Choroid plexus epithelial cell (primary cell): ENCODE measurements at places on chromosomes 2 and 18.

DNA sequence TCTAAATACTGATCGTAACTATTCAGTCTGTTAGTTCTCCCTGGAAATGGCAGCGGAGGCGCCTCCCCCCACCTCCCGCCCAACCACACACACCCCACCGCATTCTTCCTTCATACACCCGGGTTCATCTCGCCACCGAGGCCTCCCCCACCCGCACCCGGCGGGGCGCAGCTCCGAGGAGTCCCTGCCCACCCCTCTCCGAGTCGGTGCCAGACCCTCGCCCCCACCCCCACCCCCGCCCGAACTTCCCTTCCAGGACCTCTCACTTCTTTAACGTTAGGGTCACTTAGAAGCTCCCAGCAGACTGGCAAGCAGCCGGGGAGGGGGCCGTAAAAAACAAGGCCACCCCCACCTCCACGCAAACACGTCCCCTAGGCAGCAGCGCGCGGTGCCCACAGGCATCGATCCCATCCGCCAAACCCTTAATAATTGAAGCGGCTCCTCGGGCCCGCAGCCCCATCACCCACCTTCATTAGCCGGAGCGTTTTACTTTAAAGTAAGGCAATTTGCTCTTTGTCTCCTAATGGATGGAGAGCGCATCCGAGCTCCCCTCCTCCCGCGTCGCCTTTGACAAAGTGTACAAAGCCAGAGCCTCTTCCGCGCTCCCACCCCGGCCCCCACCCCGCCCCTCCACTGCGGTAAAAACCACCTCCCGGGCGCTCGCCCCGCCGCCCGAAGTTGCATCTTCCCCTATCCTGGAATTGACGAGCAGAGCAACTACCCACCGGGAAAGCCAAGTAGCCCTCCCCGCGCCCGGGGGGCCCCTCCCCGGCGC, 624 bp downstream of the ZNF516 start:
- DNase-seq: peak; percentile 58

- DNase-seq: no peak
Measured at GRCh38 chr18:57149531-57149930, 2.6 kb downstream of the BOD1L2 start.

DNA sequence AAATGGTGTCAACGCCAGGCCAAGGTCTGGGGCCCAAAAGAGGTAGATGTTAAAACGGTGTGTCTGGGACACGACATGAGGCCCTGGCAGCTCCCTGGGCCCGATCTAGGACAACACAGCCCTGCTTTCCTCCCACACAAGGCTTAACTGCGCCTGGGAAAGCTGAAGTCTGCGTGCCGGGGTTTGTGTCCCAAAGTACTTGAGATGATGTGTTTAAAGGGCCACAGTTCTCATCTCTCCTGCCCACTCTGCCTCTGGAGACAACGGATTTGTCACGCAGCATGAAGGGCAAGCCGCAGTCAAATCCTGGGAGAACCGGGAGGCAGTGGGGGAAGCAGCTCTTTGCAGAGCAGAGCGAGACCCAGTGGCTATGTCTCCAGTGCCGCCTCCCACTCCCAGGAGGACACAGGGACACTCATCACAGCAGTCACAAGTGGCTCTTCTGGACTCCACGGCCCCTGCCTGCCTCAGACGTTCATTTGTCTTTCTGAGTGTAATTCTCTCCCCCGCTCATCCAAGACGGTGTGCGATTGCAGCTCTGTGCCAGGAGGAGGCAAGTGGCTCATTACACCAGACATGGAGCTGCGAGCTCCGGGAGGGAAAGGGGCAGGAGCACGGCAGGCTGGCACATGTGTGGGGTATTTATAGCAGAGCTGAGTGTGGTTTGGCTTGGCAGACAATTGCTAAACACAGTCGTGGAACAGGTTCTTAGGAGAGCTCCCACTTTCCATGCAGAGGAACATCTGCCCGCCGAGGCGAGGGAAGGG, 57.7 kb upstream of the SEMA4C start:
- DNase-seq: no peak

- DNase-seq: peak; percentile 16
Measured at GRCh38 chr18:3069671-3070433, 56.9 kb upstream of the LPIN2 start.
